ENCODE measurements at places on chromosomes 2 and 18.
A peak's percentile ranks its signal among the peaks of the same experiment; 100 is the strongest.

GRCh38 chr2:65164426-65164891 lies 34.6 kb upstream of the RAB1A start:
- no peak for DNase-seq

- no peak for DNase-seq
Observed at GRCh38 chr2:165572151-165572550, 102.7 kb downstream of the CSRNP3 start.

GRCh38 chr18:44851856-44852621 lies 171.4 kb downstream of the SETBP1 start:
- no peak for DNase-seq

- no peak for DNase-seq
Observed at GRCh38 chr18:63444580-63444979, 22.3 kb upstream of the VPS4B start.

- DNase-seq: no peak
Observed at GRCh38 chr2:55000341-55000740, 49.9 kb downstream of the RTN4 start.

DNA sequence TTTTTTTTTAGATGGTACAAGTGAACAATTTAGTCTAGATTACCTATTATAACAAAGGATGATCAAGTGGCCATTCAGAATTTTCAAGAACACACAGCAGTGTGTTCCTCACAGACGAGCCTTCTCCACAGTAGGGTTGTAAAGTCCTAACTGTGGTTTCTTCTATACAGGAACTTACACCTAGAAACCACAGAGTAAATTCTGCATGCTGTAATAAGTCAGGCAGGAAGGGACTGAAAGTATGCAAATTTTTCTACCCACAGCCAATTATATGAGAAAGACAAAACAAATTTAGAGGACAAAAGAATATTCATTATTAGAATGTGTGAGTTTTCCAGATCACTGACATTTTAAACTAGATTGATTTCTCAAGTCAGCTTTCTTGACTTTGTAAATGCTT lies 99.5 kb downstream of the RBMS1 start:
- DNase-seq: no peak

DNA sequence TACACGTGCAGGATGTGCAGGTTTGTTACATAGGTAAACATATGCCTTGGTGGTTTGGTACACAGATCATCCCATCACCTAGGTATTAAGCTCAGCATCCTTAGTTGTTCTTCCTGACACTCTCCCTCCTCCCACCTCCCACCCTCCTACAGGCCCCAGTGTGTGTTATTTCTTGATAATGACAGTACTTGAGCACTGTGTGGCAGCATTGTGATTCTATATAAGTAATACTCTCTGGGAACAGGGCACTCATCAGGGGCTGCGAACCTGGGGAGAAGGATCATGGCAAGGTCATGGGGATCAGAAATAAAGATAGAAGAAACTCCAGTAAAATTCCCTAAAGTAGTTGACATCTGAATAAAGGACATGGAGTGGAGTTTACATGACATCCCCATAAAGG lies 1256.2 kb upstream of the CRIM1 start:
- no peak for DNase-seq

DNA sequence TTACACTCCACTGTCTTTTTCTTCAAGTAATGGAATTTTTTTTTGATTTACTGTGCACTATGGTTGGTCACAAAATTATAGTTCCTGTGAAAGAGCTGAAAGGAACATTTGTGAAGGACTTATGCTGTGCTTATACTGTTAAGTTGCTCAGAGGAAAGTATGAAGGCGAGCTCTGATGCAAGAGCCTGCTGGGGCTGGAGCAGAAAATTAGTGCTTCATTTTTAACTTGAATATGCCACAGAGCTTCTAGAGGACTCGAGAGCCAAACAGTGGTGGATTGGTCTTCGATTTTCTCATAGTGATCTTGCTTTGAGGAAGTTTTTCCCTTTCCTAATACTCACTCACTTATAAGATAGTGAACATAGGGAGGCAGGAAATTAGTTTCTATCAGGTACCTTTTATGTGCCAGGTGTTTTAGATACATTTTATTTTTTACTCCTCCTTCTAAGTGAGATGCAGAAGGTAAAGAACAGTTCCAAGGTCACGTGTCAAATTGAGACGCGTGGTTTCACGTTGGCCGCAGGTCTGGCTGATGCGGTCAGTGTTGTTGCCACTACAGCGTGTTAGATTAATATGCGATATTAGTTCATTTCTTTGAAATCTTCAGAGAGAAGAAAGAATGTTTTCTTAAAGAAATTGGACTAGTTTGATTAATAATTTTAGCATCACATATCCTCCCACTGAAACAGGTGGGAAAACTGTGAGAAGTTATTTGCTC lies 20.2 kb downstream of the GATA6 start:
- no peak for DNase-seq

GRCh38 chr18:65938592-65939372 lies 188.0 kb downstream of the CDH7 start:
- DNase-seq: no peak

DNA sequence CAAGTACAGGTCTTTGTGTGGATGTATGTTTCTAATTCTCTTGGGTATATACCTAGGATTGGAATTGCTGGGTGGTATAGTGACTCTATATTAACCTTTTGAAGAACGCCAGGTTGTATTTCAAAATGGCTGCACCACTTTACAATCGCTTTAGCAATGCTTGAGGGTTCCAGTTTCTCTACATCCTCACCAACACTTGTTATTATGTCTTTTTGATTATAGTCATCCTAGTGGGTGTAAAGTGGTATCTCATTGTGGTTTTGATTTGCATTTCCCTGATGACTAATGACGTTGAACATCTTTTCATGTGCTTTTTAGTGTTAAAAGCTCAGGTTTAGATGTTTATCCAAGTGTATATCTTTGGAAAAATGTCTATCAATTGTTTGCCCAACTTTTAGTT lies 39.5 kb downstream of the CTIF start:
- DNase-seq: no peak

DNA sequence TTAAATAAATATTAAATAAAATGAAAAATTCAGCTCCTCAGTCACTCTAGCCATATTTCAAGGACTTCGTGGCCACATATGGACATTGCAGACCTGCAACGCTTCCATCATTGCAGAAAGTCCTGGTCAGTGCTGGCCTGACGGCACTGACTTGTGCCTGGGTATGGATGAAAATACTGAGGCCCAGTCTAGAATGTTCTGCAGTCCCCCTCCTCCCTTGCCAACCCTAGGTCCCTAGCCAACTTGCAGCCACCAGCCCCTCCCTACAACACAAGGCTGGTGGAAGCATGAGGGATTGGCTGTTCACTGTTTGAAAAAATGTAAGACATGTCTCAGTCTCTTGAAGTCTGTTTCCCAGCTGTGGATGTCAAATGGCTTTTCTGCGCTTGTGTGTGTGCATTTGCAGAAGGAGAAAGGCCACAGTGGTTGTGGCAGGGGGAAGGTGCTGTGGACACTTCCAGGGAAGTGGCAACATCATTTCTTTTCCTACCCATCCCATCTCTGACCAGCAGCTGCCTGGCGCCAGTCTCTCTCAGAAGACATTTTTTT lies 9.9 kb downstream of the IGFBP5 start:
- no peak for DNase-seq

DNA sequence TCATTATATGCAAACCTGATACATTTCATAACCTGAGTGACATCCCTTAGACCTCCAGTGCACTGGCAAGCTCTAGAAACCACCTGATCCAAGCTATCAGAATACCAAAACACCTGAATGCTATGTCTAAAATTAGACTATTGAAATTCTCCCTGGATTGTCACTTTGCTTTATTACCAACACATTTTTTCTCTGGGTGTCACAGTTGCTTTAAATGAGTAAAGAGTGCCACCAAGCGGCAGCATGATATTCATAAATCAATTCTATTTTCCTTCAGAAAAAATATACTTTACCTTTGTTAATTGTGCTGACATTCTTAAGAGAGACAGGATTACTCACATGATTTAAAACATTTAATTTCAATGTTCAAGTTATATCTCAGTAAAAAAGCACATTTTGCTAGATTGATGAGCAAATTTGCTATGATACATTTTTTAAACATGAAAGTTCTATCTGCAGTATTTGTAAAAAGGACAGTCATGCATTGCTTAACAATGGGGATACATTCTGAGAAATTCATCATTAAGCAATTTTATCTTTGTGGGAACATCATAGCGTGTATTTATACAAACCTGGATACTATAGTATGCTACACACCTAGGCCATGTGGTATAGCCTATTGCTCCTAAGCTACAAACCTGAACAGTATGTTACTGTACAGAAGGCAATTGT lies 338.4 kb upstream of the SLC39A10 start:
- DNase-seq: peak; percentile 2

DNA sequence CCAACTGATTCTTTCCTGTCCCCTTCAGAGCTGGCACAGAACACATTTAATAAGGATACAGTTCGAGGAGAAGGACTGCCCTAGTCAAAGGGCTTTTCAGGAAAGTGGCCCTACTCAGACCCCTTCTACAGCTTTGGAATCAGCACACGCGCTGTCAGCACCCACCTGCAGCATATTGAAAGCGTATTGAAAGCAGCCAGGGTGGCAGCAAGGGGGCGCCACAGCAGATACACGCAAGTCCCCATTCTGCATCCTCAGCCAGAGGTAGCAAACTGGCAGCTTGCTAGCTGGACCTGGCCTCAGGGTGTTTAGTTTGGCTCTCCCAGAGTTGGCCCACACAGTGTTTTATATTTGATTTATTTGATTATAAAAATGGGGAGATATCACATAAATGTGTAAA lies 101.0 kb upstream of the NT5C1B start:
- DNase-seq: no peak

DNA sequence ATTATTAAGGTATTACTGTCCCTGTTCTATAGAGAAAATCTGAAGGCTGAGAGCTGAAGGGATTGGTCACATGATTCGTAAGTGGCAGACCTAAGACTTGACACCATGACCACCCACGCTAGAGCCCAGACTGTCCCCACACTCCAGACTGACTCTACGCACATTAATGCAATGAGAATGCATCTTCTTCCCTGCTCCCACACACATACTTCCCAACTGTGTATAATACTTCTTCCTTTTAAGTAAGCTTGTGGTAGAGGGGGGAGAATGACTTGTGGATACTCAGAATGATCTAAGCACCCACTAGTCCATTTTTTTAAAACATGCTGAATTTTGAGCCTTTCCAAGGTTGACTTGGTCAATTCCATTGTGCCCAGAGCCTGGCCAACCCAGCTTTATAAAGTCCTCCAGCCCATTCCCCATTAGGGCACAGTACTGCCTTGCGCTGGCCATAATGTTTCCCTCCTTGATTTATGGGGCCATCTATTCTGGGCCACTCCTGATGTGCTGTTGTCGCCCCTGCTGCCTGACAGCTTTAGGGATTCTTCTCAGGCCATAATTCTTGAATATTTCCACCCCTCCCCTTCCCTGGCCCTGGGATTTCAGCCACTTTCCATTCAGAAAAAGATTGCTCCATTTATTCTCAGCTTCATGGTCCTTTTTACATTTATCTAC lies 28.7 kb downstream of the ALK start:
- DNase-seq: no peak

- no peak for DNase-seq
Observed at GRCh38 chr2:39696838-39697237, 31.1 kb downstream of the TMEM178A start.

- DNase-seq: no peak
Observed at GRCh38 chr18:681985-682384, 24.5 kb downstream of the TYMS start.

DNA sequence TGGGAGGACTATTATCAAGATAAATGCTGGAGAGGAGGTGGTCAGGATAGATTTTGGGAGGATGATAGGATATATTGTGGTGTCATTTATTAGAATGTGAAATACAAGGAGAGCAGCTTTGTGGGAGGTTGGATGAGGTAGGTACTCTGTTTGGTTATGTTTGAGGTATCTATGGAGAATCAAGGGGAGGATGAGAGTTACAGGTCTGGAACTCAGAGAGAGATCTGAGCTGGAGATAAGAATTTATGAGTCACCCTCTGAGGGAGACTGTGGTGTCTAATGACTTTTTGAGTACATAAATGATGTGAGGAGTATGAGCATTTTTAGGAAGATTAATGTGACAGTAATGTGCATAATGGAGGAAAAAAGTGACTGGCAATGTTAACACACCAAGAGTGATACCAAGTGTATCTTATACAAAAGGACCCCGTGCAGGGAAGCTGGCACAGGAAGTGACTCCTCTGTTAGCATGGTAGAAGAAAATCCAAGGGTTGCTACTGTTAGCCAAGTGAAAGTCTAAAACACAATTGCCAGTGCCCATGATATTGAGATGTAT lies 48.2 kb downstream of the CRIM1 start:
- DNase-seq: no peak

GRCh38 chr2:206276169-206276942 lies 1.9 kb downstream of the ZDBF2 start:
- no peak for DNase-seq

- no peak for DNase-seq
Observed at GRCh38 chr2:101274142-101274541, 21.5 kb downstream of the CNOT11 start.
